ENCODE measurements at places on chromosomes 12 and 14.

- no peak for DNase-seq
These were observed 160.6 kb downstream of the ADGRD1 start for GRCh38 chr12:131114271-131114670.

- no peak for DNase-seq
These were observed 21.4 kb upstream of the GSG1 start for GRCh38 chr12:13124656-13125505.

DNA sequence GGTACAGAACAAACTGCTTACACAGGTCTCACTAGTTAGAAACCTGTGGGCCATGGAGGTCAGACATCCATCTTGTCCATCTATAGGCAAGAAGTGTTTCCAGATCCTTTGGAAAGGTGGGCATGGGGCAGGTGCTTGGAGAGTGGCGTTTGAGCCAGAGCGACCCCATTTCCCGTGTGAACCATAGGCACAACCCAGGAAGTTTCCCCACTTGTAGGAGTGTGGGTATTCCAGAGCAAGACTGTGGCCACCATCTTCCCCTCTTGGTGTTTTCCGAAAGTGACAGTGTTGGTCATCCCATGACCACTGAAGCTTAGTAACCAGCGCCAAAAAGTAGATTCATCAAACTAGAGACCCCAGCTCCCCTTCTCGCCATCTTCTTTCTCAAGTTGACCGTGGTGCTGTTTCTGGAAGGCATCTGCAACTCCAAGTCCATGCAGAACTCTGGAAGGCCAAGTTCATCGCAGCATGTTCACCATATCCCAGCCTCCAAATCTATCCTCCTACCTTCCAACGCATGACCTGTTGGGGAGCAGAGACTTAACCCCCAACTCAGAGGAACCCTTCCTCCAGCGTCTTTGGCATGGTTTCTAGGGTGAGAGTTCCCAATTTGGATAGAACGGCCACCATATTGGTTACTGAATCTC, 19.7 kb downstream of the PHETA1 start:
- DNase-seq = no peak

DNA sequence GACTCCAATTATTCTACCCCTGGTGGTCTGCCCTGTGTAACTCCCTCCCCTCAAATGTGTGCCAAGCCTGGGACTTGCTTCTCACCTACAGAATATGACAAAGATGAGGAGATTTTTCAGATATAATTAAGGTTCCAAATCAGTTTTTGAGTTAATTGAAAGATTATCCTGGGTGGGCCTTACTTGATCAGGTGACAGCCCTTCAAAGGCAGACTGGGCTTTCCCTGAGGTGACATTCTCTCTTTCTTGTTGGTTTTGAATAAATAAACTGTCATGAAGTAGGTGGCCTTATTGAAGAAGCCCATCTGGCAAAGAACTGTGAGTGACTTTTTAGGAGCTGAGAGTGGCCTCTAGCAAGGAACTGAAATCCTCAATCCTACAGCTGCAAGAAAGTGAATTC, 106.0 kb downstream of the BRMS1L start:
- DNase-seq = no peak

DNA sequence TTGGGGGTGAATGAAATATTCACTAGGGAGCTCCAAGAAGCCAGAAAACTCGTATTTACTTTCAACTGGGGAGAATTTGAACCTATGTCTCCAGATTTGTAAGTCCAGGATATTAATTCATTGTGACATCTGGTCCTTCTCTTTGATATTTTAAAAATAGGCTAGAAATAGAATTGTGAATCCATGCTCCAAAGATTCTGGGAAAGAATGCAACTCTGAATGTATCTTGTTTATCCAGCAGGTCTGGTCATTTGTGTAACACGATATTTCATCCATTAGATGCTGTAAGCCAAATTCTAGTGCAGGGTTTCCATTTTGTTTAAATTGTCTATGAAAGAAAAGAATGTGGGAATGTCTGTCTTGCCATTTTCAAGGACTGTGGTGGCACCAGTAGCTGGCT, 334.7 kb downstream of the BMP4 start:
- DNase-seq = no peak

- DNase-seq = no peak
These were observed 230.3 kb downstream of the DAD1 start for GRCh38 chr14:22358726-22359125.

GRCh38 chr14:68974759-68975347, 4.2 kb downstream of the ACTN1 start:
- DNase-seq = no peak

- no peak for DNase-seq
These were observed 7.0 kb downstream of the NUBPL start for GRCh38 chr14:31568161-31568560.

- peak; percentile 57 for DNase-seq
These were observed 89.7 kb upstream of the PARP11 start for GRCh38 chr12:3962631-3963483.

DNA sequence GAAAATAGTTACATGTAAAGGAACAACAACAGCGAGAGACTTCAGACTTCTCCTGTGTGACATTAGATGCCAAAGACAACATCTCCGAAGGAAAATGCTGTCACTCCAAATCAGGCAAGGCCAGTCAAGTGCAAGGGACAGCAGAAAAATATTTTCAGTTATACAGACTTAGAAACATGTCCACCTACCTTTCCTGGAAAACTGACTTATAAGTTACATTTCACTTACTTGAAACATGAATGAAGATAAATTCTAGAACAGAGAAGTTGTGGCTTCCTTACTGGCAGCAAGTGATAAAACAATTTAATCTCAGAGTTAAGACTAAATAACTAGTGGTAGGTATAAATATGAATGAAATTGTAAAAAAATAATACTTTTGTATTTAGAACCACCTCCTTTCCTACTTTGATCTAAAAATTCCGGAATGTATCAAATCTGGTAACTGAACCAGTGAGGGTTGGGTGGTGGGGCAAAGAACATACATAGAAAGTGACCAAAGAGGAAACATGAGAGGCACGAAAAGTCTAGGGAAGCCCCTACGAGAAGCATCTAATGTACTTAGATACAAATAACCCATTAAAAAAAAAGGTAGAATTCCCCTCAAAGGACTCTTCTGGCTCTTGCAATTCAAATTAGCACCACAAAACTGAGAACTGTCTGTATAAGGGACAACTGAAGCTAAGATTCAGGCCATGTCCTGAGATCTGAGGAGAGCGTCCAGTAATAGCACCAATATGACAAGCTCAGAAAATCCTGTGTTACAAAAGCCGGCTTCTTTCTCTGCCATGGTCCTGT, 21.2 kb downstream of the MTHFD1 start:
- no peak for DNase-seq

- peak; percentile 3 for DNase-seq
These were observed 51.1 kb downstream of the GTF2A1 start for GRCh38 chr14:81169711-81170103.

GRCh38 chr12:22951206-22951605, 326.2 kb downstream of the ETNK1 start:
- no peak for DNase-seq

DNA sequence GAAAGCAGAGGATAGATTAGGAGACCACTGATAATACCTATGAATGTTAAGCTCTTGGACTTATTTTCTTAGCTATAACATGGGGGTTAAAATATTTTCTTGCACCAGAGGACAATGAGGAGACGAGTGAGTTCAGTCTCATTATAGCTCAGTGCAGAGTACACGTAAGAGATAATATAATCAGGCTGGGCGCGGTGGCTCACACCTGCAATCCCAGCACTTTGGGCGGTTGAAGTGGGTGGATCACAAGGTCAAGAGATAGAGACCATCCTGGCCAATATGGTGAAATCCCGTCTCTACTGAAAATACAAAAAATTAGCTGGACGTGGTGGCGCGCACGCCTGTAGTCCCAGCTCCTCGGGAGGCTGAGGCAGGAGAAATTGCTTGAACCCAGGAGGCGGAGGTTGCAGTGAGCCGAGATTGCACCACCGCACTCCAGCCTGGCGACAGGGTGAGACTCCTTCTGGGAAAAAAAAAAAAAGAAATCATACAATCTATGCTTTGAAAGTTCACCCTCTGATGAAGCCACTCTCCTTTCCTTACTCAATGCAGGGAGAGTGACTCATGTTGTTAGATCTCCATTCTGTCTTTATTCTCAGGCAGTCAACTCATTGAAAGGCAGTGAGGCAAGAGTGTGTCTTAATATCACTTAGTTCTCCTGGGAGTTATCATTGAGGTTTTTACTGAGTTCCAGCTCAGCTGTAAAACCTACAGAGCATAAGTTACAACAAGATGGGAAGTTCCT, 134.2 kb downstream of the SYNE2 start:
- DNase-seq = no peak

GRCh38 chr14:90168425-90169105, 87.8 kb upstream of the PSMC1 start:
- no peak for DNase-seq

DNA sequence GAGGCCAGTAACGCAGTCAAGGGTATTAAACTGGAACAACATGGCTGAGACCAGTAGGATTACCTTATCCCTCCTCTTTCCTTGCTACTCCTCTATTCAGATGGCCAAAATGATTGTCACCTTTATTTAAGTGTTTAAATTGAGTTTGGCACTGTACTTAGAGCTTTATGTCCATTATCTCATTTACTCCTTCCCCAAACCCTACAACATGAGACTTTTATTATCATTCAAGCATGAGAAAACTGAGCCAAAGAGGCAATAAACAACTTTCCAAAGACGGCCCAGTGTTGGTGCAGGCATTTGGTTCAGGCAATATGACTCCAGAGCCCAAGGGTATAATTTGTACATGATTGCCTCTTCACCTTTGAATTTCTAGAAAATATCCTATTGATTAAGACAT, 370.9 kb upstream of the KITLG start:
- DNase-seq = no peak

DNA sequence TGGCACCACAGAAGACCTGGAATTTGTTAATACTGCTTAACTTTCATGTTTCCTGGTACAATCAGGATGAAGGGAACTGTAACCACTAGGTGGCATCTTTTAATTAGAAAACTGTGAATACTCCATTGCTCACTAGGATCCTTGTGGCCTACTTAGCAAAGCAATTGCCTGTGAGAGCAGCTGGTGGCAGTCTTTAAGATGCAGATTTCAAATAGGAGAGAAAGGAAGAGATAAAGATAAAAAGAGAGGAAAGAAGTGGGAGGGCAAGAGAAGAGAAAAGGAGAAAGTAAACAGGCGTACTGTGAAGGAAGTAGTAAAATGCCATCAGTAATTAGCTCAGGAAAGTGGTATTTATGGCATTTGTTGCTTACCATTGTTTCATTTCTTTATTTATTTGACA, 114.5 kb downstream of the RAD51B start:
- DNase-seq = no peak

DNA sequence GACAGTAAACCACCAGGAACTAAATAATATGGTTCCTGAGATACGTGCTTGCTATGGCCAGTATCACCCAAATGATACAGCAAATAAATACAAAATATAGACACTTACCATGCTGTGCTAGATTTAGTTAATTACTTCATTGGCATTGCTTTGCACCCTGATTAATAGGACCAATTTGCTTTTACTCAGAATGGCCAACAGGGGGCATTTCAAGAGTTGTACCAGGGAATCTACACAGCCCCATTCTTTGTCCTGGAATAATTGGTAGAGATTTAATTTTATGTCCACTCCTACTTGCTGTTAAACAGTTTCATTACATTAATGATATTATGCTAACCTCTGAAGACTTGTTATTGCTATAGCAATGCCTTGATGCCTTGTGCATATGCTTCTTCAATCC, 280.8 kb downstream of the RERGL start:
- DNase-seq = no peak

GRCh38 chr12:5391653-5392052, 40.3 kb upstream of the NTF3 start:
- DNase-seq = no peak

DNA sequence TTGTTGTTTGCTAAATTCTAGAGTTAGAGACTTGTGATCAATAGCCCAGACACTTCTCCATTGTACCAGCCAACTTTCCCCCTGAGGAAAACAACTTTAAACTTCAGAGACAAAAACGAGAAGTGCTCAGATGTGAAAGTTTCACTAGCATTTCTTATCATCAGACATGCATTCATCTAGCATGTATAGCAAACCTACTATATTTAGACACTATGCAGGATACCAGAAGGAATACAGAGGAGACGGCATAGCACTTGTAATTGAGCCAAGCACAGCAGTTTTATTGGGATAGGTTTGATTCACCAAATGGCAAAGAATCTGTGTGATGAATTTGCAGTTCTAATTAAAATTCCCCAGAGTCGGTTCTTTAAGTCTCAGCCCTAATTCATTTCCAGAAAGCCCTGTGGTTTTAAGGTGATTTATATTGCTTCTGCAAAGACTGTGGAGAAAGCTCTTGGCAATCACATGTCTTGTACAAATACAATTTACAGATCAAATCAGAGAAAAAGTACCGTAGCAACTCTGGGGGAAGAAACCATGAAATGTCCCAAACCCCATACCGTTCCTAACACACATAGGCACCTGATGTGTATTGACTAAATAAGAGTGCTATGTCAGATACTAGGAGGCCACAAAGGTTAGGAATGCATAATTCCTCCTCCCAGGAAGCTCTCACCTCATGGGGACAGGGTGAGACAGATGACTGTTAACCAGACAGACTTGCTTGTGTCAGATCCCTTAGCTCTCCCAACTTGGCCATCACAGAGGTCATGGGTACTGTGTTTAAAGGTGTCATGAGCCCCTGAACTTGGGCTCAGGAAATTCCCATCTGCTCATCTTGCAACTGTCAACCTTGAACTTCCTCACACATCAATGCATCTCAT, 69.6 kb upstream of the KRAS start:
- DNase-seq = no peak

- DNase-seq = no peak
These were observed 60.0 kb upstream of the ELK3 start for GRCh38 chr12:96134200-96134599.

DNA sequence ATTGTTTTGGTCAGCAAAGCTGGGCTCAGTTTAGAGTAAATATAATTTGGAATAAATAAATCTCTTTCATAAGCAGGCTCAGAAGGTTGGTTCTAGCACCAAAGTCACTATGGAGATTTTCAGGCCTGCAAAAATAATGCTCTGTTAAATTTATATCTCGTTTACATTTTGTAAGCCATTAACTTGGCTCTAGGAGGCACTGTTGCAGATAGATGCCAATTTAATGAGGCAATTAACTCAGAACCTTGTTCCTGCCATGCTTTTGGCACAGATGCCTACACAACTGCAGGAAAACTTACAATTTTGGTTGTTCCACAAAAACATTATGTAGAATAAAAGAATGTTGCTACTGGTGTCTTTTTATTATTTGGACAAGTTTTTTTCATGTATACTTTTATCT, 428.1 kb downstream of the FLRT2 start:
- DNase-seq = no peak

DNA sequence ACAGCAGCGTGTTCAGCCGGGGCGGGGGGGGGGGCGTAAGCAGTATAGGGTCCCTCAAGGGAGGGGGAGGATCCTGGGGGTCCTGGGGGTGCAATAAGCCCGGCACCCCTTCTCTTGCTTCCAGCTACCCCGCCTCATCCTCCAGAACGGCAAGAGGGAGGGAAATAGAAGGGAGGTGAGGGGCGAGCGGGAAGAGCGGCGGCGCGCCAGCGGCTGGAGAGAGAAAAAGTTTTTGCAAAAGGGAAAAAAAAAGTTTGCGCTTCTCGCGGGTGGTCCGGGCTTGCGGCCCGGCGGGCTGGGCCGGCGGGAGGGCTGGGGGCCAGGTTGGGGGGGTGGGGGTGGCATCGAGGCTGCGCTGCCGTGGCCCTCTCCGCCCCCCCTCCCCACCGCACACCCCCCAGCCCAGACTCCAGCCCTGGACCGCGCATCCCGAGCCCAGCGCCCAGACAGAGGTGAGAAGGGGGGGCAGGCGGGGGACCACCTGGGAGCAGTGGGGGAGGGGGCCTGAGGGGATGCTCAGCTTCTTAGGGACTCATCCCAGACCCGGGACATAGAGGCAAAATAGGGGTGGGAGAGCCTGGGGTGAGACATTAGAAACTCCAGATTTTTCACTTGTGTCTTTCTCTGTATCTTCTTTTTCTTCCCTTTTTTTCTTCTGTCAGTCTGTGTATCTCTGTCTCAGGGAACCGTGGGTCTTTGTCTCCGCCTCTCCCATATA, at the start of gene GLI1:
Gene GLI1 (plus strand): TSS at position 36 of the 718 bp plus-strand sequence. CDS start 3,907 bp downstream, outside the sequence.
- DNase-seq = no peak
